ENCODE measurements at places on chromosomes 6 and 20.

DNA sequence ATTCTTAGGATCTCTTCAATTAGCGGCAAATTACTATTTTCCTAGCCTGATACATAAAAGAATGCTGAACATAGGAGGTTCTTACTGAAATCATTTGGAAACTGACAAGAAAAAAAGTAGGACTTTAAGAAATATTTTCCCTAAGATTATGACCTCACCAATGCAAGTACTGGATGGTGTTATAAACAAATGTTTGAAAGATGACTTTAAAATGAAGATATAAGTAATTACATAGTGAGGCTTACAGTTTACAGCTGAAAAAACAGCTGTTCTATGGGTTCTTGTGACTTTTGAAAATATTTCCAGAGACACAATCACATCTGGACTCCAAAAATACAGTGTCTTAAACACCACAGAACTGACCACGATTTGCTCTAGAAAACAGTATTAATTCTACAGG lies 64.9 kb downstream of the ADAT2 start:
- DNase-seq = no peak

GRCh38 chr6:126824815-126825214 lies 293.7 kb upstream of the RSPO3 start:
- no peak for DNase-seq

DNA sequence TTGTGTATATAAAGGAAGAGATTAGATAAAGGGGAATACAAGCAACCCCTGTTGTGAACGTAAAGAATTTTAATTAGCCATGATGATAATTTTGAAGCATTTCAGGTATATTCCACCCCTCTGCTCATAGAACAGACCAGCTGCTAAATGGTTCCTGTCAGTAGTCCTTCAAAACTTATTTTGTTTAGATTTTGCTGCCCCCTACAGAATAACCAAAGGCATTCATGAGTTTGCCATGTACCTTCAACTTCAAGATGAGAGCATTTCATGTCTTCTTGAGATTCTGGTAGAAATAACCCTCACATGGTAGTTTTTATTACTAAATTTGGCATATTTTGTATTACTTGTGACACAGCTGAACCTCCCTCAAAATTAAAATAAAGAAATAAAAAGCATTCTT lies 1586.7 kb downstream of the HACE1 start:
- DNase-seq = peak; percentile 83

GRCh38 chr6:119339941-119340456 lies 9.6 kb downstream of the MAN1A1 start:
- DNase-seq = peak; percentile 82

DNA sequence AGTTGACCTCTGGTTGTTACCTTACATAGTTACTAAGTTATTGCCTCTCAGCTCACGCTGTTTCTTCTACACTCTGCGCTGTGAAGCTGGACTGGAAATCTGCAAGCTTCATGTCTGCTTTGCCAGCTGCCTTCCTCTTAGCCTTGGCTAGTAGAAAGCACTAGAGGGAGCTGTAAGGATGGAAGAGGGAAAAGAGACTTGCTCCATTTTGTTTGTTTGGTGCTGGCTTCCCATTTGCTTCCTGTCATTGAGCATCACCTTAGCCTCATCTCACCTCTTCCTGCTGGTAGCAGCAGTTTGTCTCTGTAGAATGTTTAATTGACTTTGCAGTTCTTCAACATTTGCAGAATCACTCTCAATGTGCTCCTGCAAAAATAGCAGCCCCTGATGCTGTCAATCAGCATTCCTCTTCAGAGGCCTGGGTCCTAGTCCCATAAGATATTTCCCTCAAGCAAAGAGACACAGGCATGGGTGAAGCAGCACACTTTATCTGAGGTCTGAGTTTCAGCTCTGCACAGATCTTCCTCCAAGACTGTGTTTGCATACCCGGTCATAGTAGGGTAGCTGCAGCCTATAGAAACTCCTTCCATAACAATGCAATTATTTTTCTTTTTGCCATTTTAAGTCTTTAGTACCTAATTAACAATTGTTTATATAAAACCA lies 302.2 kb upstream of the EPHA7 start:
- DNase-seq = peak; percentile 62

DNA sequence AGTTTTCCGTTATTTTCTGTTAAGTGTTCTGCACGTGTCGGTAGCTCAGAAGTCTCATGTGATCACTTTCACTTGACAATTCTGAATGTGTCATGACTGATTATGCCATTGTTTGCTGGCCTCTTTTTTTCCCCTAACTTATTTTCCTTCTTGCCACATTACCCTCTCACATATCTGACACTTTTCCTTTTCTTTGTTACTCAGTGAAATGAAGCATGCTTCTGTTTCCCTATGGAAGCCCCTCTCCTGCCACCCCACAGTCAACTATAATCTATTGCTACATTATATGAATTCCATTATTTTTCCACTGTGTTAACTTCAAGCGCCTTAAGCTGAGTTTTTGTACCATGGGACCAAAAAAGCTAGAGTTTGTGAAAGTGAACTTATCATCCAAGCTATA lies 531.6 kb upstream of the HS3ST5 start:
- peak; percentile 13 for DNase-seq

DNA sequence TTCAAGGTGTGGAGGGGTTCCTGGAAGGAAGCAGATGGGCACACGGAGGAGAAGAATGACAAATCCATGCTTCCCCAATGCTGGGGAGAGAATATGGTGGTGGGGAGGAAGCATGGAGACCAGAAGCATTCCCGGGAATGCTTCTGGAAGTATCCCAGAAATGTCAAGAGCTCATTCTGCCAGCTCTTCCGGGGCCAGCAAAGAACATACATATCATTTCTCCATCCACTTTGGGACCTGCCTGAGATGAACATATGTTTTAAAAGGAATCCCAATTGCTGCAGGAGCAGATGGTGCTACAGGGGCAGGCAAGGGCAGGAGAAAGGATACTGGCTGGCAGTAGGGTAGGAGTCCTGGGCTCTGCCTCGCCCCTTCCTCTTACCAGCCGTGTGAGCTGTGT lies 37.9 kb upstream of the CCDC167 start:
- no peak for DNase-seq

GRCh38 chr6:53028467-53028866 lies 33.4 kb upstream of the GSTA4 start:
- no peak for DNase-seq

DNA sequence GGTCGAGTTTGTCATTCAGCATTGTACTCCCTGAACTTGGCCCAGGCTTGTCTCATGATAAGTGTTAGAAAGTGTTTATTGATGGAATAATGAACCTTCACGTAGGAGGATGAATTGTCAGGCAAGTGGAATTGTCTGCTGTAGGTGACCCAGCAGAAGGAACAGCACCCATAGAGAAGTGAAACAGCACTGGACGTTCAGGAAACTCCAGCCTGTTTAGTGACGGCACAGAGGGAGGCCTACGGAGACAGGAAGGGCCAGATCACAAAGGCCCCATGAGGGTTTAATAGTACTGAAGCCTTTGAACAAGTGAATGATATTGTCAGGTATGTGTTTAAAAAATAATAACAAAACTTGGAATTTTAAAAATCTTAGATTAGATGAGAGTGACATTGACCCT lies 2.9 kb downstream of the STX11 start:
- no peak for DNase-seq

GRCh38 chr6:143773506-143774150 lies 69.5 kb upstream of the LTV1 start:
- DNase-seq = no peak

- DNase-seq = no peak
Measured at GRCh38 chr6:71333697-71334096, 45.1 kb downstream of the OGFRL1 start.

- no peak for DNase-seq
Measured at GRCh38 chr6:148625609-148626008, 121.2 kb upstream of the UST start.

- DNase-seq = no peak
Measured at GRCh38 chr6:15402406-15403045, 156.7 kb downstream of the JARID2 start.

- no peak for DNase-seq
Measured at GRCh38 chr20:62219101-62219991, 732 bp downstream of the HRH3 start.

GRCh38 chr6:149979293-149979692 lies 15.6 kb downstream of the ULBP1 start:
- no peak for DNase-seq

Measured in OCI-M1 (cell line).